Cerebellum (tissue), 4 donors: ENCODE measurements at places on chromosomes 5 and 9. TPM values are rescaled to one million over a fixed set of nuclear protein-coding genes. Genes with fewer than 3 reads are reported as not detected.

DNA sequence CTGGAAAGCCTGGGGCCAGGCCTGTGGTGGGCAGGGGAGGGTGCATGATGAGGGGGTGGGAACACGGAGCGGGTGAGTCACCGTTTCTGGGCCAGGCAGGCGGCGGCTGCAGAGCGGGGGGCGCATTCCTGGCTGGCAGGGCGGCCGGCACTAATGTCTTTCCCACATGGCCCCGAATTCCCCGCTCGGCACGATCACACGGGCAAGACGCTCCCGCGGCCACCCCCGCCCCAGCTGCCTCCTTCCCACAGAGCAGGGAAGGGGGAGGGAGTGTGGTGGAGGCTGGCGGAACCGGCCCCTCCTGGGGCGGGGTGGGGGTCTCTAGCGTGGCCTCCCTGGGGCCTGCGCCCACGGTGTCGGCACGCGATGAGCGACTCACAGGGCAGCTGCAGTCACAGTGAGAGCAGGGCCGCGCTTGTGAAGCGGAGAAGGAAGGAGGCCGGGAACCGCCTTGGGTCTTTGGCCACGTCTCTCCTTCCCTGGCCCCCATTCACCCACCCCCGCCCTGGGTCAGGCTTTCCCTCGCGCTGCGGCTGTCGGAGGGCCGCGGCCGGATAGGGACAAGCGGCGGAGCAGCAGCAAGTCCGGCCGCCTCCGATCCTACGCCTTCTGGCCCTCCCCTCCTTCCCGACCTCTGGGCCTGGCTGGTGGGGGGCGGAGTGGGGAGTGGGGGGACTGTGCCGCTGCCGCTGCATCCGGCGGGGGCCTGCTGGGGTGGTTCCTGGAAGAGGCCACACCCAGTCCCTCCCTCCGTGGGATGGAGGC is 48.9 kb downstream of the CXXC5 start:
- DNase-seq = peak; percentile 73

DNA sequence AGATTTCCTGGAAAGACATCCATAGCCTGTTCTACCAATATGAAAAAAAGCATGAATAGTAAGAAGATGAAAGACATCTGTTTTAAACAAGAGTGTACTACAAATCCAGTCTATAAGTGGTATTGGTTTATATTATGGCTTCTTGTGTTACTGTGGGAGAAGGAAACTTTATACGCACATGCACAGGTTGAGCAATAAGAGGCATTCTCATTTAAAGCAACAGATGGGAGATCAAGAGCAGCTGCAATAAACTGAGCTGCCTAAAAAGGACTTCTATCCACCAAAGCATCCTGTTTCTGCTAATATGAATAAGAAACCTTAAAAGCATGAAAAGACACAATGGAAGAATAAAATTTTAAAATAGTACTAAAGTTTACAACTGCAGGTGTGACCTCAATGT is 8.6 kb upstream of the PCDHB1 start:
- no peak for DNase-seq

DNA sequence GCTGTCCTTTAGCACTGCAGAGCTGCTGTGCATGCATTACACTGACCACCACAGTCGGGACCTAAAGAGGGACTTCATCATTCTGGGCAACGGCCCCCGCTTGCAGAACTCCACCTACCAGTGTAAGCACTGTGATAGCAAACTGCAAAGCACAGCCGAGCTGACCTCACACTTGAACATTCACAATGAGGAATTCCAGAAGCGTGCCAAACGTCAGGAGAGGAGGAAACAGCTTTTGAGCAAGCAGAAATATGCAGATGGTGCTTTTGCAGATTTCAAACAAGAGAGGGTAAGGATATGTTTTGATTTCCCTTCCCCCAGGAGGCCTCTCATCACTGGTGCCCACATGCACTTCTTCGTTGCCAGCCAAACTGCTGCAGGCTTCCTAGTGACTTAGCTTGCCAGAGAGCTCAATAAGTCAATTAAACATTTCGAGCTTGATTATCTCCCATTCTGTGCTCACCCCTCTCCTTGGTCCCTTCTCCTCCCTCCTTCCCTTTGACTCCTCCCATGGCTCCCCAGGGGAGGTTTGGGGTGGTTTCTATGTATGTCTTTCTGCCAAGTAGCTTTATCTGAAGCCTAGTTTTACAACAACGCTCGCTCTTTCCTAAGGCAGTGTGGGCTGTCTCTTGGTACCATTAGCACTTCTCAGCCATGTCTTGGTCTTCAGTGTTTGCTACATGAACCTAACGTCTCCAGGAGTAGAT is 66.7 kb downstream of the ZNF462 start:
- DNase-seq = peak; percentile 20

DNA sequence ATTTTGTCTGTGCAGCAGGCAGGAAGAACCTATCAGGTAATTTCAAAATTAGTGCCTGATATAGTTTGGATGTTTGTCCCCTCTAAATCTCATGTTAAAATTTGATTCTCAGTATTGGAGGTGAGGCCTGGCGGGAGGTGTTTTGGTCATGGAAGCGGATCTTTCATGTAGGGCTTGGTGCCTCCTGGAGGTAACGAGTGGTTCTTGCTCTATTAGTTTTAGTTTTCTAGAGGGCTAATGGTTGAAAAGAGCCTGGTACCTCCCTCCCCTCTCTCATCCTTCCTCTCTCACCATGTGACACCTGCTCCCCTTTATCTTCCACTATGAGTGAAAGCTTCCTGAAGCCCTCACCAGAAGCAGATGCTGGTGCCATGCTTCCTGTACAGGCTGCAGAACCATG is 106.3 kb downstream of the DRD1 start:
- DNase-seq = no peak

DNA sequence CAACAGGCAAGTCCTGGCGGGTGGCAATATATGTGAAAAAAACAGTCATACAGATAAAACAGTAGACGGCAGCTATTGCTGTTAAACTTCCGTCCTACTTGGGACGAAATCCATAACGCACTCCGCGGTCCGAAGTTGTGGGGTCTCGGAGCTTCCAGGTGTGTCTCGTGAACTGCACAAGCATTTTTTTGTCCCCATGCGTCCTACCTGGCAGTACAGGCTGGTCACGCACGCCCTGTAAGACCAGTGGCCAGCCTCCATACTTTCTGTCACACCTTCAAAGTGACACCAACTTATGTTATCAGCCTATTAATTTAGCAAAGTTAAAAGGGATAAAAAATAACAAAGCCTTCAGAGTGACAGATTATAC is 51.3 kb downstream of the TGFBI start:
- no peak for DNase-seq

GRCh38 chr5:143170104-143170503 is 233.4 kb downstream of the NR3C1 start:
- DNase-seq = peak; percentile 27

DNA sequence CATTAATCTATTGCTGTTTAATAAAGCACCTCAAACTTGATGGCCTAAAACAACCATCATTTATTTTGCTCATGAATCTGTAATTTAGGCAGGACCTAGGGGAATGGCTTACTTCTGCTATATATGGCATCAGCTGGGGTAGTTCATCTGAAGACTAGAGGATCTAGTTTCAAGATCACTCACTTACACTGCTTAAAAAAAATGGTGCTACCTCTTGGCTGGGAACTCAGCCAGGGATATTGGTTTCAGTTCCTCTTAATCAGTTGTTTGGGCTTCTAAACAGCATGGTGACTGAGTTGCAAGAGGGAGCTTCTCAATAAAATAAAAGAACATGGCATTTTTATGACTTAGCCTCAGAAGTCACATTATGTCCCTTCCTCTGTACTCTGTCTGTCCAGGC is 142.0 kb downstream of the FAM114A2 start:
- DNase-seq = no peak

DNA sequence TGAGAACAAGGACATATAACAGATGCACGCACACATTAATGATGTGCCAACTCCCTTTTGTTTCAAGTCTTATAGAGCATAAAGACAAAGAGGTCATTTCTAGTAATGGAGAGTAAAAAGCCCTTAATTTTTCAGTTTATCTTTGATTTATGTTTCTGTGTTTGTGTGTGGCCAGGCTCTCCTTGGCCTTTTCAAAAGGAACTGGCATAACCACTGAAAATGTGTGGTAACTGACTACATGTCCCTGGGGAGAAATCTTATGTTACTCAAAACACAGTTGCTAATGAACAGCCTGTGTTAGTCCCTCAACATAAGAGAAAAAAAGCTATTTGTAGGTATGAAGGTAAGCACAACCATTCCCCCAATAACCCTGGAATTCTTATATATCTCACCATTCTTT is 47.6 kb upstream of the SHOC1 start:
- no peak for DNase-seq

DNA sequence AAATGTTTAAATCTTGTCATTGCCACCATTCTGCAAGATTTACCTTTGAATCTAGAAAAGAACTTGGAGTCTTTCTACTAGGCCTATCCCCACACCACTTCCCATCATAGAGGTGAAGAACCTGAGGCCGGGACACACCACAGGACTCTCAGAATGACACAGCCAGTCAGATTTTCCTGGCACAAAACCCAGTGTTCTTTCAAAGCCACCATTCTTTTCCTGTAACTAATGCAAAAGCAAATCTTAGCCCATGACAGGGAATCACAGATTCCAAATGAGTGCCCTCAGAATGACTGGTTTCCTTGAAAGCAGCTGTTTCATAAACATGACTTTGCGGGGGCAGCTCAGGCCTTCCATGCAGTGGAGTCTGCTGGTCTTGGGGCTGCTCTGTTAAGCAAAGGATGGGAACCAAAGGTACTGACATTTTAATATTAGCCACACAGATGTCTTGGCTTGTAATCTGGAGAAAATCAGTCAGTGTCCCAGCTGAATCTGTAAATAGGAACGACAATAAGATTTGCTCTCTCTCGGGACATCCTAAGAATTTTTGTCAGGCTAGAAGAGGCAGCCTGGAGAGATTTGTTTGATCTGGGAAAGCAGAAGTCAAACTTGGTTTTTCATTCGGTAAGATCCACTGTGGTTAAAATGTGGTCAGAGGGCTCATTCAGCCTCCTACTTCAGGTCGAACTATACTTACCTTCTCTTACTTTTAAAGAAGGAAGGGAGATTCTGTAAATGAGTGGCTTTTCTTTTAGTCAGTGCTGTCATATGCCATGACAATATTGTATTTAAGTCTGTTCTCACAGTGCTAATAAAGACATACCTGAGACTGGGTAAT is 115.1 kb downstream of the PALM2AKAP2 start:
- DNase-seq = no peak

GRCh38 chr9:120742951-120743416 is 28.7 kb upstream of the MEGF9 start:
- DNase-seq = peak; percentile 22

The SLC6A19 gene
- 0.09 TPM for total RNA-seq

GRCh38 chr5:18495157-18495556 is 860.9 kb downstream of the TAF11L14 start:
- DNase-seq = no peak

The TMOD1 gene
- total RNA-seq = 5.4 TPM

- no peak for DNase-seq
Measured at GRCh38 chr5:163604013-163604412, 98.6 kb downstream of the MAT2B start.

DNA sequence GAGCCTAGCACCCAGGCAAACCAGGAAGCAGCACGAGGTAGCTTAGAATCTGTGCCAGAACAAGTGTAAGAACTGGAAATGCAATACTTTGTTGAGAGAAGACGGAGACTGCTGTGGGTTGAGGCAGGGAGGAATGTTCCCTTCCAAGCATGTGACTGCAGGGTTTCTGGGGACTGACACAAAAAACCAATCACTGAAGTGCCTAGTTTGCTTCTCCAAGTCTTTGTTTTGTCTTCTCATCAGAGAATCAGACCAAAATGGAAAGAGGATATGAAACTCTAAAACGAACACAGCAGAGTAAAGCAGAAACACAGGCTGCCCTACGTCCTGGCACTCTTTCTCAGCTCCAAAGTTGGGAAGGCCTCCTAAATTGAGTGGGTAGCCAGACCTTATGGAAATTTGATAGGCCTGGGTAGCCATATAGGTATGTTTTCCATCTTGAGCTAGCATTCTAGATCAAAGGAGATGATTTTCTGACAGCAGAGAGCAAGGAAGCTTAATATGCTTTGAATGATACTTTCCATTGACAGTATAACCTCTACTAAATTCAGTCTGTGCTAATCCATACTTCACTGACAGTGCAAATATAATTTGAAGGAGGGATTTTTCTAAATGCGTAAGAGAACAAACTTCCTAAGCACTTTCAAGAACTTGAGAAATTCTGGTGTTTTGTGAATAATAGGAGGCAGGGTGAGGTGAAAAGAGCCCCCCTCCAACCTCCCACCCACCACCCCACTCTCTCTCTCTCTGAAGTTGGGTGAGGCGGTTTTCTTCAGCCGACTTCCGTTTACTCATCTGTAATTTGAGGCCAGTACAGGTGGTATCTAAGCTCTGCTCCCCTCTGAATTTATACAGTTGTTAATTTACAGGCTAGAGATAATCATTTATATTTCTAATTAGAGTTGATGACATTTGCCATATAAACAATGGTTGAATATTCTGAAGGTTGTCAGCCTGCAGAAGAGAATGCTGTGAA is 5.5 kb downstream of the ADRB2 start:
- DNase-seq = no peak

DNA sequence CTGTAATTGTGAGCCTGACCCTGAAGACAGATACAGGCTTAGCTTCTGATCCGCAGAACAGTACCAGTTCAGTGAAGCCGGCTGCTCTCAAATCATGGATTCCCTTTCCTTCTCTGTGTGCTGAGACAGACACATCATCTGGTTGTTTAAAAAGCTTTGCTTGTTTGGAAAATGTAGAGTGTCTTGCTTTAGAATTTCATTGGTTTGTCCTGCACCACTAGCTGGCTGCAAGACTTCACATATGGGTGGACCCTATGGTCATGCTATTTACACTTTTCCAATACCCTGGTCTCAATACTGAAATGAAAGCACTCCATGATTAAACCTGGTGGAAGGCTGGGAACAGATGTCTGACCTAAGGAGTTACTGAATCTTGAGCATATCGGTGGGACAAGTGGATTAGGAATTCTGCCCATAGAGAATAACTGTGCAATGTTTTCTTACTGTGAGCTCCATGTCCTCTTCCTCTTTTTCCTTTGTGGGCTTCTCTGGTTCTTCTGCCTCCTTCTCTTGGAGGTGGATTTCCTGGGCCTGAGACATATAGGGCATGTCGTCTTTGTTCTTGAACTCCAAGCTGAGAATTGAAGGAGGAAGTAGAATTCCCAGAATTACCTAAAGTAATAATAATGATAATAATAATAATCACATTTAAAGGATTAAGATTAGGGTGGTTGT is 201.1 kb upstream of the KLF9 start:
- DNase-seq = no peak

The PPIC gene
- total RNA-seq = 4.7 TPM

GRCh38 chr9:69147041-69147834 is 26.8 kb upstream of the TJP2 start:
- no peak for DNase-seq

The IFNA13 gene
- not detected for total RNA-seq

DNA sequence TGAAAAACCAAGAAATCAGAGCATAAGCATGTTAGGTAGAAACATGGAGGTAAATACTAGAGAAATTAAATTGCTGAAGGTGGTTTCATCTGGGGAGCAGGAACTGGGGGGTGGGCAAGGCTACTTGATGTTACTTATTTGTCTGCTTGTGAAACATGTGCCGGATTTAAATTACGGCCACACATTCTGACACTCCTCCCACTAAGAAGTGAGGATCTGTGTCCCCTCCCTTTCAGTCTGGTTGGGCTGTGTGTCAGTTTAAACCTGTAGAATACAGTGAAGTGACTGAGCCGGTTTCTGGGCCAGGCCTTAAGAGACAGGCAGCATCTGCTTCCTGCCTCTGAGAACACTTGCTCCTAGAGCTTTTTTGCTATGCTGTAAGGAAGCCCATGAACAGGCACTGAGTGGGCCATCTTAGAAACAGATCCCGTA is 2.3 kb upstream of the IARS1 start:
- no peak for DNase-seq

- DNase-seq = no peak
Measured at GRCh38 chr5:30981576-30981975, 211.9 kb upstream of the CDH6 start.

GRCh38 chr5:161410640-161411039 is 135.9 kb downstream of the GABRB2 start:
- no peak for DNase-seq
